ENCODE measurements at places on chromosomes 3 and 15.

- no peak for DNase-seq
Observed at GRCh38 chr15:90013503-90013937, 12.4 kb downstream of the ZNF710 start.

- no peak for DNase-seq
Observed at GRCh38 chr3:141279077-141279967, 47.7 kb downstream of the PXYLP1 start.

GRCh38 chr15:76866008-76866407, 39.1 kb downstream of the SCAPER start:
- no peak for DNase-seq

- no peak for DNase-seq
Observed at GRCh38 chr3:30667280-30667651, 60.9 kb downstream of the TGFBR2 start.

GRCh38 chr15:32667321-32667720, 25.8 kb downstream of the SCG5 start:
- no peak for DNase-seq

- no peak for DNase-seq
Observed at GRCh38 chr3:193971261-193971751, 164.6 kb upstream of the HES1 start.

DNA sequence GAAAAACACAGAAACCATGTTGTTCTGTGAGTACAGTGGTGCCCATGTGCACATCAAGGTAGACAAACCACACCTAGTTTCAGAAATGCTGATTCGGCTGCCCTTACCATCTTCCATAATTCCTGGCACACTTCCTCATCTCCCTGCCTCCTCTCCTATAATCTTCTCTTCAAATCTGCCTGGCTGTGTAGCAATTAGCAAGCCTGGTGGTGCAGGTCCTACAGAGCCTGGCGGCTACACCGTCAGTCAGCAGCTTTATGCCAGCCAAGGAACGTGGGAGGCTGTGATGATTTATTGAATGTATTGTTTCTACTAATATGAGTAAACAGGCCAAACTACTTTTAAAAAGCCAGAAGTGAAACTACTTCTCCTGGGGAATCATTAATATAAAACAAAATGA, 106.8 kb downstream of the SEMA6D start:
- DNase-seq, result no peak

GRCh38 chr3:113275583-113275928, 64.2 kb downstream of the BOC start:
- DNase-seq, result no peak

- no peak for DNase-seq
Observed at GRCh38 chr3:105904251-105904650, 35.4 kb upstream of the CBLB start.

GRCh38 chr15:73910522-73911303, 15.5 kb upstream of the LOXL1 start:
- DNase-seq, result no peak

- no peak for DNase-seq
Observed at GRCh38 chr3:179268400-179269051, 17.6 kb upstream of the KCNMB3 start.

DNA sequence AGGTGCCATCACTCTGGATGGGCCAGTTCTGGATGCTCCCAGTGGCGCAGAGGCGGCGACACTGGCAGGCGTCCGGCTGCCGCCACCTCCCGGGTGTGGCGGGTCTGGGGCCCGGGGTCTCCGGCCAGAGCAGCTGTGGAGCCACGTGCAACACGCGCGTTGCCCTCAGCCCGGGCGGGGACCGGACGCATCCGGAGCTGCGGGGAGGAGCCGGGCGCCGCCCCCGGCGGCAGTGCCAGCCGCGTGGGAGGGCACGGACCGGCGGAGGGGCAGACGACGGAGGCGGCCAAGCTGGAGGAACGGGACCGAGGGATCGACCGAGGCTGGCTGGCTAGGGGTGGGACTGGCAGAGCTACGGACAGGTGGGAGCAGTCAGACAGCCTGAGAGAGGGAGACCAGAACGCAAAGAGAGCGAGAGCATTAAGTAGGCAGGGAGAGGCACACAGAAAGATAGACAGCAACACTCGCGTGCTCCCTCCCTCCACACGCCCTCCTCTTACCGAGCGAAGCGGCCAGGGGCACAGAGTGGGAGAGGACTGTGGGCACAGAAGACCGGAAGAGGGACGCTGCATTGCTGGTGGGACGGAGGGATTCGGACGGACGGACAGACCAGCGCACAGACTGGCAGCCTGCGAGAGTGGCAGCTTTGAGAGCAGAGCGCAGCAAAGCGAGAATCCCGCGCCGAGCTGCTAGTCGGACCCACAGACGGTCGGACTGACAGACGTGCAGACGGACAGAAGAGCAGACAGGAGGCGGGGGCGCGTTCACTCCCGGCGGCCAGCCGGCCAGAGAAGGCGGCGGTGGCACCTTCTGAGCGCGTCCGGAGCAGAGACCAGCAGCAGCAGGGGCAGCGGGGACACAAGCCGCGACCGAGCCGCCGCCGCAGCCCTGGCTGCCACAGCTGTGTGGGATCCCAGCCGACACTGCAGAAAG, at the start of gene ARPP21:
Gene ARPP21, plus strand, starts transcription at position 272 of the 933 bp plus-strand sequence. CDS start 42,227 bp downstream, outside the sequence.
- no peak for DNase-seq

DNA sequence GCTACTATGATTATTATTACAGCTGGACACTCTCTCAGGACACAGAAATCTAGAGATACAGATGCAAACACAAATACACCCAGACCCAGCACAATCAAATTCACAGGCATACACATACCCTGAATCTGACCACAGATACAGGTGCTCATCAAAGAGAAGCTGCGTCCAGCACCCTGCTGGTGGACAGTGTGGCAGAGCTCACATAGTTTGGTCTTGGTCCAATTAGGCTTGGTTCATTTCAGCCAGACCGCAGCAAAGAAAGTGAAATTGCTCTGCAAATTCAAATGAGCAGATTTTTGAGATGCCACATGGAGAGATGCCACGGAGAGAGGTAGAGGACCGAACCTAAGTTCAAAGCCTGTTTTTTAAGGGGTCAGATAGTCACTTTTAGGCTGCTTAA, 55.6 kb downstream of the ANAPC13 start:
- no peak for DNase-seq

DNA sequence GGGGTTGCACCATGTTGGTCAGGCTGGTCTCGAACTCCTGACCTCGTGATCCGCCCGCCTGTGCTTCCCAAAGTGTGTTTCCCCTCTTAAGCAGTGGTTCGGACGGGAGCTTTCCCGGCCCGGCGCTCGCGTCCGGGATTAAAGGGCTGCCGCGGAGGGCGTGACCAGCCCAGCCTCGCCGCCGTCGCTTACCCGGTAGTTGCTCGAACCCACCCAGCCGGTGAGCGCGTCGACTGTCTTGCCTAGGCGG, 513 bp downstream of the CLASP2 start:
- DNase-seq, result no peak

DNA sequence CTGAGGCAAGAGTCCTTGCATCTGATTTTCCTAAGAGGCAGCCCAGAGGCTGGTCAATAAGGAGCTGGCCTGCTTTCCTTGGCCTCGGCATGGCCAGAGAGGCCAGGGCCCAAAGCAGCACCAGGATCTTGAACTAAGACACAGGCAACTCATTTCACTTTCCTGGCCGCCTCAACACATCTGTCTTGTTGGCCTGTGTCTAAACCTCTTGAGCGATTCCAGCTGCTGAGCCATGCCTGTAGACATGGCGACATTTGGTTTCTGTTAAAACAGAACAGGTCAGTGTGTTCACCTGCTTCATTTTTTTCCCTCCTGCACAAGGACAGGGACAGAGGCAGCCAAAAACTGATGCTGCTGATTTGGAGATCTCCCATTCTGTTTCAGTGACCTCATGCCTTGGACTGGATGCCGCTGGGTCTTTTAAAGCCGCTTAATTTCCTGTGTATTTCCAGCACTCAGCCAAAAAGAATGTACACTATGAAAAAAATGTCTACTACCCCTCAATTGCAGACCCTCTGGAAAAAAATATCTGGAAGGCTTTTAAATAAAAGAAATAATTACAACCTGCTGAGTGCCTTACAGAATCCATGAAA, 266.6 kb upstream of the ICE2 start:
- DNase-seq, result no peak

DNA sequence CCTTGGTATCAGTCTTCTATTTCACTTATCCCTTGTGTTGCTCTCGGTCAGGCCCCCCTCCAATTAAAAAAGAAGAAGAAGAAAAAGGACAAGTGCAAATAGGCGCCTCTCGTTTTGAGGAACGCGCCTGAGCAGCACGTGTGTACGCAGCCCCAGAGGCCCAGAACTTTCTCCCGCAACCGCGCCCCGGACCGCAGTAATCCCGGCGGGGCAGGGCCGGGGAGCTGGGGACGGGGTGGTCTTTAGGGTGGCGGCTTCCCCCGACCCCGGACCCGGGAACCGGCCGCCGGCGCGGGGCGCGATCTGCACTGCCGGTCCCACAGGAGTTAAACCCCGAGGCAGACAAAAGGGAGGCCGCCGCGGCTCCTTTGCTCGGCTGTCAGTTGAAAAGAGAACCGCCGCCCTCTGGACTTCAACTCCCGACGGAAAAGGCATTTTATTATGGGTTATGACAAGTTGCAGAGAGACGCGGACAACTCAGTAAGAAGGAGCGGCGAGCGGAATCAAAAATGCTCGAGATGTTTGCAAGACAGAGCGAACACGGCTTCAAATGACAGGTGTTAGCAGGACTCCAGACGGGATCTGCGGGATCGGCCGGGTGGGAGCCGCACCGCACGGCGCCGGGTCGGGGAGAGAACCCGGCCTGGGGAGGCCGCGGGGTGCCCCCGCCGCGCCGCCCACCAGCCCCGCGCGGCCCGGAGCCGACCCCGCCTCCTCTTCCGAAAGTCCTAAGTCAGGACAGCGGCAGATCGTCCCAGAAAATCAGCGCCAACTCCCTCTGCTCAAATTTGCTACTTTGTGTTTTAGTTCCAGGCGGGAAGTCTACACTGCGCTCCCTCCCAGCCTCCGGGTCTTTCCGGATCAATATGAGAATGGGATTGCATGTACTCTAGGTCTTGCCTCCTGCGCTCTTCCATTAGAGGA, 79.0 kb downstream of the NR2F2 start:
- DNase-seq, result no peak

- DNase-seq, result peak; percentile 71
Observed at GRCh38 chr15:40320931-40321371, 2.5 kb upstream of the INAFM2 start.

DNA sequence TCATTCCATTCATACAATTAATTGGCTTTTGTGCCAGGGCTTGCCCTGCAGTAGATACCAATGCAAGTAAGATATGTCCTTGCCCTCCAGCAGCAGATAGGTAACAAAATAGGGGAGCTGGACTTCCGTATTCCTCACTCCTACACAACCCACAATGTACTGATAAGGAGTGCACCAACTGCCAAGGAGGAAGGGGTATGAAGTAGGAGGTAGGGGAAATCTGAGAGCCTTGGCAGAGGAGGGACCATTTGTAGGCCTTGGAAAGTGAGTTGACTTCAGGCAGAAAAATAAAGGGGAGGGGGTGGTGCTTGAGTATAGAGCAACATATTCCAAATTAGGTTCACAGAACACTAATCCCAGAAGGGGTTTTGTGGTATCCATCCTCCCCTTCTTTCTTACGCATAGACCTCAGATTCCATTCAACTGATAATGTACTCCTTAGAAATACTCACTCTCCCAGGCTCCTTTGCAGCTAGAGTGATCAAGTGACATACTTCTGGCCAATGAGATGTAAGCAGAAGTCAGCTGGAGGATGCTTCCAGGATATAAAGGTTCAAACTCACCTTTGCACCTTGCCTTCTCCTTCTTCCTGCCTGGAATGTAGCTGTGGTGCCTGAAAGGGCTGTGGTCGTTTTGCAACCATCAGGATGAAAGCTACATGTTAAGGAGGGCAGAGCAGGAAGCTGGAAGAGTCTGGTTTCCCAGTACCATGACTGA, 127.1 kb upstream of the SMAD3 start:
- DNase-seq, result no peak

DNA sequence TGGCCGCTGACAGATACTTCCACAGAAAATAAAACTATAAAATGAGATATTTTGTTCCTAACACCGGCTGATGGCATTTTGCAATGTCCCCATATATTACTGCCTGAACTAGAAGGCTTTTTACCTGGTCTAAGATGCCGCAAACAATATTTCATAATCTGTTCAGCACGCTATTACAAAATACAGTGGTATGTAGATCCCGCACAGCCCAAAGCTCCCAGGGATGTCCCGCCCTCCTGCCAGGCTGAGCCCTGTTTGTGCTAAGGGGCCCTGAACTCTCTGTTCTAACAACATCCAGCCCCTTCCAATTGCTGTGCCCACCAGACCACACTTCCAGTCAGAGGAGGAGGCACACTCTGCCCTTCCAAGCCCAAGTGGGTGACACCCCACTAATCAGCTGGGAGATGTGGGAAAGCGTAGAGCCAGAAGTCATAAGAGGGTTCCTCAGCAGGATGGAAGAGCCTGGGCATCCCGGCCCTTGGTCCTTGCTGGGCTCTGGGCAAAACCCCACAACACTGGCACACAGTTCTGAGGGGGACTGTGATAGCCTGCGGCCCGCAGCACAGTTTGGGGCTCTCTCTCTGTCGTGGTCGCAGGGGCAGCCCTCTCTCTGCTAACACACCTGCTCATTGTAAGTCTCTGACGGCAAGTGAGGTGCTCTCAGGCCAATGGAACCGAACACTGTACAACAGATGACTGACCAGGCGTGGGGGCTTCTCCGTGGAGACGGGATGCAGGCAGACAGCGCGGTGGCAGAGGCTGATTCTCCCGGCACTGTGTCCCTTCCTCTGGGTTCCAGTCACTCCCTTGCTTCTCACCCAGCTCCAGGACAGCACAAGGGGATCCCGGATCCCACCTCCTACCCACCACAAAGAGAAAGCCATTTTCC, 55.2 kb downstream of the PCSK6 start:
- DNase-seq, result no peak

DNA sequence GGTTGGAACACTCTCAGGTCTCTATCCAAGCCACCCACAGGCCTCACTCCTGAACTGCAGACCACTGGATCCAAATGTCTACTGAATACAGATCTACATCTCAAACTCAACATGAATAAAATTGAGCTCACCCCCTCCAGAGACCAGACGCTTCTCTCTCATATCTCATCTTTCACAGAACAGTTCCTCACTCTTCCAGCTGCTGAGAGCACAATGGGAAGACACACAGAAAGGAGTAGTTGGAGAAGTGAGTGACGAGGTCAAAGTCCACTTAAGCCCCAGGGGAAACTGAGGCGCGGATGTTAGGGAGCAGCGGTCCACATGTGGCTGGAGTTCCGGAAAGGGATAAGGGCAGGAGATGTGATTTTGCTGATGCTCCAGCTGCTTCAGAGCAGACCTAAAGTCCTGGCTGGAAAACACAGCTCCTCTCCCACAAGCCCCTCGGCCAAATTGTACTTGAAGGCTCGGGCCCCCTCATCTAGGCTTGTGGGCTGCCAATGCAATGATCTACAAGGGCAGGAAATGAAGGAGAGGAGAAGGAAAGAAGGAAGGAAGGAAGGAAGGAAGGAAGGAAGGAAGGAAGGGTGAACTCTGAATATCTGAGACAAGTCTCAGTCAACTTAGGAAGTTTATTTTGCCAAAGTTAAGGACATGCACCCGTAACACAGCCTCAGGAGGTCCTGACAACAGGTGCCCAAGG, 211.2 kb upstream of the TLE3 start:
- DNase-seq, result no peak

GRCh38 chr15:56211960-56212550, 31.6 kb downstream of the RFX7 start:
- no peak for DNase-seq

- DNase-seq, result no peak
Observed at GRCh38 chr3:127455541-127456450, 134.7 kb downstream of the TPRA1 start.

- no peak for DNase-seq
Observed at GRCh38 chr15:43429687-43430086, 58.8 kb downstream of the TUBGCP4 start.

Measured in hematopoietic multipotent progenitor cell treated with erythropoietin and hydrocortisone succinate and interleukin-3 and kit ligand, for 17 days (in vitro differentiated cells).